ENCODE measurements at places on chromosomes 2 and 18.

DNA sequence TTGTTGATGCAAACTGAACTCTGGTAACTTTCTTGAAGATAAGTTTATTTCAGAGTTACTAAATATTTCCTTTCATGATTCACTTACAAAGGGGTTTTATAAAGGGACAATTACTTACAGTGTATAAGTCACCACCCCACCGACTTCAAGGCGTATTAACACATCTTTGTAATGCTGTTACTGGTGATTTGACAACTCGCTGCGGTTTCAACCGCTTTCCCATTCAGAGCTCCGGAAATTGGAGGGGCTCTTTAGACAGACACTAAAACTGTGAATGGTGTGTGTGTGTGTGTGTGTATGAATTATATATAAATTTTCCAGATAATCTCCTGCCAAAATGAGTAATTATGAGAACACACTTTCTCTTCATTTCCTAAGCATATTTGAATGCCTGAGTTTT lies 4.9 kb downstream of the TM4SF20 start:
- peaks cover 3% of the 10 kb centered on the region for H3K4me1 ChIP-seq
- no peak overlapping the region for H3K27ac ChIP-seq
- no peak for DNase-seq
- H3K36me3 ChIP-seq, result no peaks in the 10 kb centered on the region
- no peak overlapping the region for H3K4me3 ChIP-seq

DNA sequence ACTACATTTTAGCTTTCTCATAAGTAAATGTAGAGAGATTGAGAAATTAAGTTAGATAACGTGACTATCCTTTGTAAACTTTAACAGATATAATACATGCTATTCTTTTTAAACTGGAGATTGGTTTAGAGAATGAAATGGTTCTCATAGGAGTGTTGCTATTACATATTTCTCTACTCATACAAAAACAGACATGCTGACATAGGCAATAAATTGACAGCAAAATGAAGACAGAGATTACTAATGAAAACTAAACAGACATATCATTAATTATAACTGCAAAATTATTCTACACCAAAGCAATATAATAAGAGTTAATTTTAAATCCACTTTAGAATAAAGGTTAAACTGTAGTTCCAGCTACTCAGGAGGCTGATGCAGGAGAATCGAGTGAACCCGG lies 227.6 kb downstream of the CBLN2 start:
- no peaks in the 10 kb centered on the region for H3K4me1 ChIP-seq
- no peak for DNase-seq
- H3K27me3 ChIP-seq, result no peaks in the 10 kb centered on the region
- no peak overlapping the region for H3K27ac ChIP-seq

DNA sequence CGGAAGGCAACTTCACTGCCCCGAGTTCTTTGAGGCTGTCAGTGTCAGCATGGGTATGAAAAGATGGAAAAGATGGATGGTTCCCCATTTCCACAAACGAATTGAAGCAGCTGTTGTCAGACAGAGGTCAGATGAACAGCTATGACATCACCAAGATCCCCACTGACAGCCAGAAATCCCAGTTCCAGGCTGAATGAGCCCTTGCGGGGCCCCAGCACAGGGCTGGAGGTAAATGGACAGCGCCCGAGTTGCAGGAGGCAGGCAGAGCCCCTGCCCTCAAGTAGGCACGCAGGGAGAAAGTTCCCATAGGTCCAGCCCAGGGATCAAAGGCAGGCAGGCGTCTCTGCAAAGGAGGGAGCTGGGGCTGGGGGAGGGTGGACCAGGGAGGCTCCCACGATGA lies 169.5 kb upstream of the AGAP1 start:
- no peak for DNase-seq
- no peak overlapping the region for H3K27ac ChIP-seq
- H3K4me1 ChIP-seq, result no peaks in the 10 kb centered on the region
- H3K27me3 ChIP-seq, result peaks cover 19% of the 10 kb centered on the region

- H3K36me3 ChIP-seq, result no peaks in the 10 kb centered on the region
- DNase-seq, result no peak
- H3K4me3 ChIP-seq, result no peak overlapping the region
- H3K27me3 ChIP-seq, result no peaks in the 10 kb centered on the region
Measured at GRCh38 chr2:150133623-150134022, 353.8 kb downstream of the RND3 start.

DNA sequence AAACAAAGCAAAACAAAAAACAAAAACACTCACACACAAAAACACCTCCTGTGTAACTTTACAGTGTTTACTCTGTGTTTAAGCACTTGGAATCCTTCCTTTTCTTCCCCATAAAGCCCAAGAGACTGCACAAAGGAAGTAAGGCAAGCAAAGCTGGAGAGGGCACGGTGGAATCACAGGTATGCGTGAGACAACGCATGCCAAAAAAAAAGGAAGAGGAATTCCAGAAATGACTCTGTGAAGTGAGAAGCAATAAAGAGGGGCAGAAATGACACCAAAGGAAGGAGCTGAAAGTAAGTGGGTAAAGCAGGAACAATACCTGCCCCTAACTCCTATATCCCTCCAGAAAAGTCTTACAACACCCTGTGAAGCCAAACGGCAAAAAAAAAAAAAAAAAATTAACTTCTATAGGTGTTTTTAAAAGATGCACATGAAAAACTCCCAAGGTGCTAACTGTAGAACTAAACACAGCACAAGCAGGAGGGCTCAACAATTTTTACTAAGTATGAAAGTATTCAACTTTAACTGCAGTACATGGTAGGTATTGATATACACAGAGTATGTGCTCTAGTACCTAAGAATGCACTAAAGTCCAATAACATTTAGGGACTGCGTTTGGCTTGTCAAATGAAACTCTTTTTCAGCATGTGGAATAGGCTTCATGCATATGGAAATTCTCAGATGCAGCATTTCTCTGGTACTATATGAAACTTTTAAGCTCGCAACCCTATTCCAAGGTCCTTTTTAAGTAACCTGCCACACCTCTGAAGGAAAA lies 9.1 kb downstream of the RND3 start:
- DNase-seq, result no peak
- H3K4me1 ChIP-seq, result no peaks in the 10 kb centered on the region
- no peaks in the 10 kb centered on the region for H3K36me3 ChIP-seq
- no peaks in the 10 kb centered on the region for H3K27me3 ChIP-seq
- no peak overlapping the region for H3K4me3 ChIP-seq

GRCh38 chr18:41484069-41484468 lies 471.0 kb upstream of the PIK3C3 start:
- DNase-seq, result no peak
- H3K4me3 ChIP-seq, result no peak overlapping the region
- H3K27ac ChIP-seq, result no peak overlapping the region
- no peaks in the 10 kb centered on the region for H3K27me3 ChIP-seq

- no peak for DNase-seq
- no peak overlapping the region for H3K27ac ChIP-seq
- no peaks in the 10 kb centered on the region for H3K27me3 ChIP-seq
- no peaks in the 10 kb centered on the region for H3K36me3 ChIP-seq
- H3K4me1 ChIP-seq, result peaks cover 7% of the 10 kb centered on the region
Measured at GRCh38 chr2:30428827-30429461, 18.1 kb upstream of the LCLAT1 start.

GRCh38 chr2:158637357-158637756 lies 157.8 kb upstream of the DAPL1 start:
- H3K4me3 ChIP-seq, result no peak overlapping the region
- no peak for DNase-seq
- H3K4me1 ChIP-seq, result peaks cover 4% of the 10 kb centered on the region
- no peak overlapping the region for H3K27ac ChIP-seq
- peaks cover 3% of the 10 kb centered on the region for H3K36me3 ChIP-seq

- no peak overlapping the region for H3K27ac ChIP-seq
- no peaks in the 10 kb centered on the region for H3K36me3 ChIP-seq
- H3K4me3 ChIP-seq, result no peak overlapping the region
- no peaks in the 10 kb centered on the region for H3K4me1 ChIP-seq
- DNase-seq, result no peak
Measured at GRCh38 chr2:174951745-174952144, 53.4 kb downstream of the CHN1 start.

DNA sequence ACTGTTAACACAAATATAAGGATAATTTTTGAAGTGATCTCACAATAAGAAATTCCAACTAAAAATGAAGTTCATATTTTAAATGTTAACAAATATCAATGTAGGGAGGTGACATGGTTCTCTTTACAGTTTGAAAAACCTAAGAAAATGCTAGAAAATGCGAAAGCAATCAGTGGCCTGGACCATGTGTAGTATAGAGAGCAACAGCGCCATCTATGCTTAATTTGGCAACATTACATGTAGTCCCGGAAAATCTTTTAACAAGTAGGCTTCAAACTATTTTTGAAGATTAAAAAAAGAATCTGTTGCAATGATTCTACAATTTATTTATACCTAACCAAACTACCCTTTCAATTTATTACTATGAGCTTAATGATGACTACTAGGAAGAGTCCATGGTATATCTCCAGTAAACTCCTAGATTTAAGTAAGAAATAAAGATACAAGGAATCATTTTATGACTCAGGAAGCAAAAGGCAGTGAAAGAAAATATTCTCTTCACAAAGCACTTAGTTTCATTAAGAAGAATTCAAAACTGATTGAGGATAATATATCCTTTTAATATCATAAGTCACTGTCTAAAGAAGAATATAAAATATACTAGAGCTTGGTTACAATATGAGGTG lies 33.3 kb downstream of the NDUFA10 start:
- H3K36me3 ChIP-seq, result peaks cover 62% of the 10 kb centered on the region
- no peaks in the 10 kb centered on the region for H3K4me1 ChIP-seq
- H3K27me3 ChIP-seq, result no peaks in the 10 kb centered on the region
- DNase-seq, result no peak
- H3K4me3 ChIP-seq, result no peak overlapping the region
- no peak overlapping the region for H3K27ac ChIP-seq

DNA sequence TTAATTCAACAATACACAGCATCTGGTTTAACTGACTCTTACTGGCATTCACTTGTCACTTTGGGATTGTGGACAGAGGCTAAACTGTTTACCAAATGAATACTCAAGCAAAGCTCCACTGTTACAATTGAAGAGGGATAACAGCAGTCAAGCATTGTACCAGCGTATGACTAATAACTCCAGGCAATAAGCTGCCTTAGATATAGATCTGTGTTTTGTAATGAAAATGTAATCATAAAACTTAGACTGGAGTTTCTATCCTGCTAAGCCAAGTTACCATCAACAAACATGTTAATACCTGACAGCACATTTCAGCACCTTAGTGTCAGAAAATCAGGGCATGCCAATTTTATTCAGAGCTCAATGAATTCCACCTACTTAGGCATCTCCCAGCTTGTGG lies 889.5 kb downstream of the EPHA4 start:
- no peak overlapping the region for H3K4me3 ChIP-seq
- no peaks in the 10 kb centered on the region for H3K36me3 ChIP-seq
- no peaks in the 10 kb centered on the region for H3K4me1 ChIP-seq
- DNase-seq, result no peak

DNA sequence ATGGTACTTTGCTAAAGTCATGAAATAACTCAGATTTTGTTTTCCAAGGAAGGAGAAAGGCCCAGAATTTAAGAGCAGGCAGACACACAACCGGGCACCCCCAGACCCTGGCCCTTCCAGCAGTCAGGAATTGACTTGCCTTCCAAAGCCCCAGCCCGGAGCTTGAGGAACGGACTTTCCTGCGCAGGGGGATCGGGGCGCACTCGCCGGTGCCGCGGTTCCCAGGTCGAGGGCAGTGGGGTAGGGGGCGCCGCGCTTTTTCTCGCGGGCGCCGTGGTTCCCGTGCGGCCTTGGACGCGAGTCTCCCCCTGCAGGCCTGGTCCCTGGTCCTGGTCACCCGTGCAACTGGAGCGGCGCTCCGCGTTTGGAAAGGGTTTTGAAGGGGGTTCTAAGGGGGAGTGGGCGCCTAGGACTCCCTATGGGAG lies 1.2 kb downstream of the ZNF236 start:
- peaks cover 13% of the 10 kb centered on the region for H3K36me3 ChIP-seq
- H3K4me1 ChIP-seq, result peaks cover 28% of the 10 kb centered on the region
- peak overlapping the region; percentile 82 for H3K4me3 ChIP-seq
- H3K27ac ChIP-seq, result peak overlapping the region; percentile 47

DNA sequence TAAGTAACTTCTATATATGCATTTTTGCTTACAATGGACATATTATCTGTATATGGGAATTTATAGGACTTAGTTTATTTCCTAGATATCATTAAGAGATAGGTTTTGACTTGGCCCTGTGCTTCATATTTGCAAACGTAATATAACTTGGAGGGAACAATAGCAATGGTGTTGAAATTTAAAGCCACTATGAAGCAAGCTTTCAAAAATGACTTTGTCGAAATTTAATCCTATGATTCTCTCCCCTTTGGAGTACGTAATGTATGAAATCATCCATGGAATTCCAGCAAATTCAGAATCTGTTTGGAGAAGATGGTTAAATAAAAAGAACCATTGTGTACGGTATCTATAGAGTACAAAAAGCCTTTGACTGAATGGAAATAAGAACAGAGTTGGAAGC lies 486.3 kb downstream of the ARHGAP15 start:
- H3K27ac ChIP-seq, result no peak overlapping the region
- H3K36me3 ChIP-seq, result peaks cover 34% of the 10 kb centered on the region
- no peak overlapping the region for H3K4me3 ChIP-seq
- H3K4me1 ChIP-seq, result no peaks in the 10 kb centered on the region
- no peak for DNase-seq

- no peaks in the 10 kb centered on the region for H3K4me1 ChIP-seq
- no peak overlapping the region for H3K4me3 ChIP-seq
- H3K27me3 ChIP-seq, result no peaks in the 10 kb centered on the region
- no peak overlapping the region for H3K27ac ChIP-seq
Measured at GRCh38 chr2:103003750-103004260, 242.0 kb downstream of the TMEM182 start.

DNA sequence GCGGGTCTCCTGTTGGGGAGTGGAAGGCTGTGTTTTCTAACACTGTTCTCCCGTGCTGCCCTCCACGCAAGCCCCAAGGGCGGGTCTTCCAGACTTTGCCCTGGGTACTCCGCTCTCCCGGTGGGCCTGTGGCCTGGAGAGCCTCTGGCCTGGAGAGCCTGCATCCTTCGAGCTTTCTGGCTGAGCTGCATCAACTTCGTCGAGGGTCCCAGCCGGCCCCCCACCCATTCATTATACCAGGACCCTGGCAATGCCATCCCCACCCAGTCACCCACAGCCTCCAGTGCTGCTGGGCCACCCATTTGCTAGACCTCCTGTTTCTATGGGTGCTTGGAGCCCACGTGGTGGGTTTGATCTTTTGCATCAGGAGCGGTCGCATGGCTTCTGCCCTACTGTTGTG lies 102.2 kb downstream of the PTGR3 start:
- H3K4me1 ChIP-seq, result no peaks in the 10 kb centered on the region
- no peak overlapping the region for H3K4me3 ChIP-seq
- no peak for DNase-seq
- H3K36me3 ChIP-seq, result no peaks in the 10 kb centered on the region
- H3K27ac ChIP-seq, result no peak overlapping the region
- H3K27me3 ChIP-seq, result no peaks in the 10 kb centered on the region

- H3K27ac ChIP-seq, result no peak overlapping the region
- H3K36me3 ChIP-seq, result no peaks in the 10 kb centered on the region
- H3K4me1 ChIP-seq, result no peaks in the 10 kb centered on the region
- DNase-seq, result no peak
- no peaks in the 10 kb centered on the region for H3K27me3 ChIP-seq
Measured at GRCh38 chr18:41324020-41324791, 630.8 kb upstream of the PIK3C3 start.

GRCh38 chr2:220178991-220179695 lies 551.7 kb downstream of the SLC4A3 start:
- no peaks in the 10 kb centered on the region for H3K4me1 ChIP-seq
- no peak for DNase-seq
- no peak overlapping the region for H3K4me3 ChIP-seq
- H3K27ac ChIP-seq, result no peak overlapping the region
